ENCODE measurements at places on chromosomes 13 and 19.
A peak's percentile ranks its signal among the peaks of the same experiment; 100 is the strongest.

DNA sequence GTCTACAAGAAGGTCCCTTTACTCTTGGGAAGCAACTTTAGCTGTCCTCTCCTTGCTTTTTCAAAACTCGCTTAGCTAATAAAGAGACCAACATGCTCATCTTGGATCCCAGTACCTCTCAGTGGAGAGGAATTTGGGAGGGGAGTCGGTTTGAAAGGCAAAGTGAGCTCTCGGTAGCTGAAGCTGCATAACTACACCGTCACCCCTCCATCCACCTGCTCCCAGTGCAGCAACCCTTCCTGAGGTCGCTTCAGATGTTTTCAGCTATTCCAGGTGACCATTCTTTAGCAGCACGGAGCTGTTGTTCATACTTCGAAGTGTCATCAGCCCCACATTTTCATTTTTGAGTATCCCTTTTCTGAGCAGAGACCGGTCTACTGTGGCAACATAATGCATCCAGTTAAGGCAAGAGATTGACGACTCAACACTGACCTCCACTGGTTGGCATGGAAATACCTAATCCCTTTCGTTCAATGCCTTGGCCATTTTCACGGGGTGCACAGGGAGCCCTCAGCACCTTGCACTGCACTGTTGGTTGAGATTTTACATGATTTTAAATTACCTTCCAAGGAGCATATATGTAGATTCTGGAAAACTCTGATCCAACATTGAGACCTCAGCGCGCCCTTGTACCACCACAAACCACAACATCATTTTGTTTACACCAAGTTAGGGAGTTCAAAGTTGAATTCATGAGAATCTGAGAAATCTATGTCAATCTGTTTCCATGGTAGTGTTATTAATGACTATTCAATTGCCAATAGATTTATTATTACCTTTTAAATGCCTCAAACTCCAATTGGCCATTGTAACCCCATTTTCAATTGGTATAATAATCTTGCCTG lies 42.2 kb downstream of the DLEU7 start:
- peak; percentile 17 for DNase-seq

- DNase-seq = no peak
These were observed 55.0 kb downstream of the MRPL57 start for GRCh38 chr13:21231426-21231940.

DNA sequence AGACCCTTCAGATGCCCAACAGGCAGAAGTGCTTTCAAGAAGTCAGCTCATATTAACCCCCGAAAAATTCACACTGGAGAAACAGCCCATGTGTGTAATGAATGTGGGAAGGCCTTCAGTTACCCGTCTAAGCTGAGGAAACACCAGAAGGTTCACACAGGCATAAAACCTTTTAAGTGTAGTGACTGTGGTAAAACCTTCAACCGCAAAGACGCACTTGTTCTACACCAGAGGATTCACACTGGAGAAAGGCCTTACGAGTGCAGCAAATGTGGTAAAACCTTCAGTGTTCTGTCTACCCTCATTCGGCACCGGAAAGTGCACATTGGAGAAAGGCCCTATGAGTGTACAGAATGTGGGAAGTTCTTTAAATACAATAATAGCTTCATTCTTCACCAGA lies 8.6 kb downstream of the ZNF584 start:
- no peak for DNase-seq

- no peak for DNase-seq
These were observed 37.7 kb downstream of the LHFPL6 start for GRCh38 chr13:39565036-39565949.

GRCh38 chr13:66353664-66354063 lies 876.5 kb downstream of the PCDH9 start:
- no peak for DNase-seq

GRCh38 chr19:28466107-28467045 lies 746.6 kb downstream of the UQCRFS1 start:
- peak; percentile 12 for DNase-seq

GRCh38 chr19:47860602-47861297 lies 1.7 kb downstream of the TPRX2 start:
- no peak for DNase-seq

GRCh38 chr13:85976242-85976641 lies 177.0 kb upstream of the SLITRK6 start:
- DNase-seq = no peak

GRCh38 chr13:36841391-36841790 lies 22.4 kb downstream of the RFXAP start:
- DNase-seq = no peak

DNA sequence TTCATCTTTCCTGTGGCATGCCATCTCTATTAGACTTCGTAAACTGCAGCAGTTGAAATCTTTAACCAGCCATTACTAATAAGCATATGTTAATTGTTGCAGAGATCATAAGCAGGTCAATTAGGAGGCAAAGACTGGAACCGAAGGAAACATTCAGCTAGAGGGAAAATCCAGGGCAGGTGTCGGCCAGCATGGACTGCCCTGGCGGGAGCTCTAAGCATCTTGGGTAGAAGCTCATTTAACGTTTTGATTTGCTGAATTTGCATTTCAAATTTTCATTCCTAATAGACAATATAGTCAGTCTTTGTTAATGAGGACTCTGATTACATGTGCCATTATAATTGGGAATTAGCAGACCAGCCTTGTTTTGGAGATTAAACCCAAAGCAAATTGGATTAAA lies 238.6 kb downstream of the POU4F1 start:
- DNase-seq = no peak

DNA sequence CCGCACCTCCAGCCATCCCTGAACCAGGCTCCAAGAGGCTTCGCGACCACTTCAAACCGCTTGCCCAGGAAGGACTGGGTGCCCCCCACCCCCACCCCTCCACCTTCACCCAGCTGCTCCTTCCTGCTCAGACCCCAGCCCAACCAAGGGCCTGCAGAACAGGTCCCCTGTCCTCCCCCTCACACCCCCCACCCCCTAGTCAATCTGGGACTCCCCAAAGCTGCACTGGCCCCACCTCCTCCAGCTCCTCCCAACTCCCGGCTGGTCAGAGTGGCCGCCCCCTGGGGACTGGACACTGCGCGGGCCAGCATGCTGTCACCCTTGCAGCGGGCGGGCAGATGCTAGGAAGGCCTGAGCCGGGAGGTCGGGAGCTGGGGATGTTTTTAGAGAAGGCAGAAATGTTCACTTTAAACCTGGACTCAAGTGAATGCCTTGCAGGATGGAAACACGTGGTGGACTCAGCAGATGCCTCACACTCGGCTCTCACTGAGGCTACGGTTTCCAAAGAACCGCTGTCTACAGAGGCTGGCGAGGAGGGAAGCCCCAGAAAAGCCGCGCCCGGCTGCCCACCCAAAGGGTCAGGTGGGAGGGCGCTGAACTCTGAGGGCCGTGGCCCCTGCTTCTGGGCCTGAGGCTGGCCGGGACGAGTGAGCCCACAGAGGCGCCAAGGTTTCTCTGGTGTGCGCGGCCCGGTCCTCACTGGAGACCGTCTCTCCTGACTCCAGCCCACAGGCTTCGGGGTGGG lies 8.0 kb downstream of the RPL36 start:
- no peak for DNase-seq

- DNase-seq = no peak
These were observed 214.2 kb downstream of the LACC1 start for GRCh38 chr13:44093607-44094564.

DNA sequence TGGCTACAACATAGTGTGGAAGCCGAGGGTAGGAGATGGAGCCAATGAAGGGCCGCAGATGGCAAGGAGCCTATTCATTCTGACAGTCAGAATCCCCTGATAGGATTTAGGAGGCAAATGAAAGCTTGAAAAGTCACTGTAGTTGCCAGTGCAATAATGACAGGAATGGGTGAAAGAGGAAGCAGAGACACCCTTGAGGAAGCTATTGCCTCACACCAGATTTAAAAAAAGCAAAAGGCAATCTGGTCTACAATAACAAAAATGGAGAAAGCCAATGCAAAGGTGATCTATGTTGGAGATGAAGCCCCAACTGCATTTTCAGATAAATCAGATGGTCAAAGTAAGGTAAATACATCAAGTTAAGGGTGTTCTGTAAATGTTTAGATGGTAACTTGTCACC lies 158.5 kb downstream of the TUBA3C start:
- no peak for DNase-seq

- peak; percentile 22 for DNase-seq
These were observed 28.5 kb upstream of the NPAS1 start for GRCh38 chr19:46990991-46991676.

GRCh38 chr13:41111454-41111853 lies 21.1 kb downstream of the KBTBD6 start:
- DNase-seq = no peak

GRCh38 chr13:52809310-52809769 lies 39.1 kb downstream of the PCDH8 start:
- DNase-seq = no peak

DNA sequence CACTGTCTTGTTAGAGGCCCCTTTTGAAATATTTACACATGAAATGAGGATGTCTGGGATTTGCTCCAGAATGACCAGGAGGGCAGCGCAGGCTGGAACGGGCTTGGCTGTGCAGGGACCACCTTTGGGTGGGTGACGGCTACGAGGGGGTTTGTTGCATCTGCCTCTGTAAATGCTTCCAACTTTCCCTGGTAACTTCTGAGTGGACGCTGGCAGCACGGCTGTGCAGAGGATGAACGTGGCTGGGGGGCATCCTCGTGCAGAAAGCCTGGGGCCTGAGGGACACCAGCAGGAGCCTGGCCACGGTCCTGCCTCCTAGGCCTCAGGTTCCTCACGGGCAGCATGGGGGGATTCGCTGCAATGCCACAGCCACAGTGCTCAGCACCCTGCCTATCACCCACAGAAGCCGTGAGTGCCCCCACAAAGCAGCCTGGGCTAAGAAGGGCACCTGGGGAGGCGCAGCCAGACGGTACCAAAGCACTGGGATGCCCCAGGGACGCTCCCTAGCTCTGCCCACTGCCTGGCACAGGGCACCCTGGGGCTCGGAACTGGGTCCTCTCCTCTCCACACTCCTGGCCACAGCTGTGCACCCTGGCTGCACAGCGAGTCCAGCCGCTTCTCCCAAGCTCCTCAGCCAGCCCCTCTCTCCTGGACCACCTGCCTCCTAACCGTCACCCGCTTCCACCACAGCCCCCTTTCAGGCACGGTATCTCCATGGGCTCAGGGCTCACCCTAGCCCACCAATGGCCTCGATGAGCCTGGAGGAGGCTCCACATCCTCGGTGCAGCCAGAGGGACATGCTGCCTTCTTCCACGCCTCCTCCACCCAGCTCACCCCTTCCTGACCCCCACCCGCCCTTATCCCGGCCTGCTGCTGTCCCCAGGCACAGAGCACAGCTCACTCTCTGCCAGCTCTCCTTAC lies 44.5 kb downstream of the MLLT1 start:
- DNase-seq = no peak

- DNase-seq = no peak
These were observed 160.5 kb downstream of the TEX29 start for GRCh38 chr13:111480976-111481375.

- no peak for DNase-seq
These were observed 36.9 kb downstream of the SYDE1 start for GRCh38 chr19:15144046-15144646.

GRCh38 chr13:114122127-114122511 lies 10.3 kb downstream of the RASA3 start:
- no peak for DNase-seq

GRCh38 chr13:105513448-105513847 lies 1022.0 kb downstream of the EFNB2 start:
- DNase-seq = no peak

DNA sequence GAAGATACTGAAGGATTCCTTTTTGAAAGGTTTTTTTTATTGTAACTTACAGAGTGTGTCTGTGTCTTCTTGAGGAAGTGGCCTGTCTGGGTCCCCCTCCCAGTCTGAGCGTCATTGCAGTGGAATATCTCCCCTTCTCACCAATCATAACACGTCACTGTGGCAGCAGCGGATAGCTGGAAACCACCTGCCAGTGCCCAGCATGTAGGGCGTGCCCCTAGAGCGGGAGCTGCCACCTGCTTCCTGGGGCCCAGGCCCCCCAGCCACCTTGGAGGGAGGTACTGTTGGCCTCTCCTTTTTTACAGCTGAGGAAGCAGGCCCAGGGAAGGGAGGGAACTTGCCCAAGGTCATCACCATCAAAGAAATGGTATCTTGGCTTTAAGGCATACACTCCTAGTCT lies 4.6 kb upstream of the DNM2 start:
- no peak for DNase-seq

DNA sequence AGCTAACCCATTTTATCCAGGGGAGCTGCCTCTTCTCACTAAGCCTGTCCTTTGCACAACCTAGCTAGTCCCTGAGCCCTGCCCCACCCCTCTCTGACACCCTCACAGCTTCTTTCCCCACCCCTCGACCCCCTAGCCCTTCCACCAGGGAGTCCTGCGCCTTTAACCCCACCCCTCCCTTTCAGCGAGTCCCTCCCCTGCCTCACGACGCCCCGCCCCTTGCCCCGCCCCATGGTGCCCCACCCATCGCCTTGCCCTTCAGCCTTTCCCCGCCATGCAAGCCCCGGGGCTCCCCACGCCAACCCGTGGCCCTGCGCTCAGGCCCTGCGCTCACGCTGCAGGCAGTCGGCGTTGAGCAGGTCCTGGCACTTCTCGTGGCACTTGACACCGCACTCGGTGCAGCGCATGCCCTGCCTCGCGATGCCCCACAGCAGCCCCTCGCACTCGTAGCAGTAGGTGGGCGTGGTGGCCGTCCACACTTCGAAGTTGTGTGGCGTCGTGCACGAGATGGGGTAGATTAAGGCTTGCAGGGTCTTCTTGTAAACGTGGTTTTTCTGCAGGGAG lies 40.0 kb downstream of the UNC13A start:
- DNase-seq = no peak

DNA sequence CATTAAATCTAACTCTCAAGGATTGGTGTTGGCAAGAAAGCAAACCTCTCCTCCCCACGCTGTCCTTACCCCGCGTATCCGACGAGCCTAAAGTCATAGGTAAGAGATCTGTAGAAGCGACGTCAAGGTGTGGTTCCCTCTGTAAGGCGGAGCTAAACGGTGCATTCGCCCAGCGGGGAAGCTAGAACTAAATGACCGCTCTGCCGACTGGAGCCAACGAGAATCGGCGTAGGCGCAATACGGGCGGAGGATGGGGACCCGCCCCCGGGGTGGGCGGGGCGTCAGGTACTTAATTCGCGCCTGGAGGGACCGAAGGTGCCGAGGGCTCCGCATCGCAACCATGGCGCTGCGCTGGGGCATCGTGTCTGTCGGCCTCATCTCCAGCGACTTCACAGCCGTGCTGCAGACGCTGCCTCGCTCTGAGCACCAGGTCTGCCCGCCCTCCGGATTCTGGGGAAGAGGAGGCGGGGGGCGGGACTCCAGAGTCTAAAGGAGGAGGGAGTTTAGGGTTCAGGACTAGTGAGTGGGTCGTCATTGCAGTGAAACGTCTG lies at the start of gene DHDH:
Gene DHDH, plus strand, starts transcription at position 318 of the 551 bp plus-strand sequence. Its CDS starts 23 bp downstream, at position 341.
- DNase-seq = peak; percentile 70

- no peak for DNase-seq
These were observed 262.7 kb upstream of the SLC10A2 start for GRCh38 chr13:103328899-103329298.
